Activated T-cell treated with anti-CD3 and anti-CD28 coated beads, Interleukin-2, amount 50 U/mL, for 48 hours (primary cell): ENCODE measurements at places on chromosomes 16 and 17.

DNA sequence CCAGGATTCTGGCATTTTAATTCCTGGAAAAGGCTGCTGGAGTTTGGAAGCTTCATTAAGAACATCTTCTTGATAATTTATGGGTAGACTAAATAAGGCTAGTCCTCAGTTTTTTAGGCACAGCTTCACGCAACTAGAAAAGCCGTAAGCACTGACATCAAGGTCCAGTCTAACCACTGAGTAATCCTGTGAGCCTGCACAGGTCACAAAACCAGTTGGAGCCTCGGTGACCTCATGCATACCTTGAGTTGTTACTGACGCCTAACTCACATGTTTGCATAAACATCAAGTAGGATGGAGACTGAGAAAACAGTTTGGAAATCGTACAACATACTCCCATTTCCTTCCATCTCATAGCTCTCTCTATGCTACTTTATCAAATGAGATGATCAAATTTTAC, 63.8 kb upstream of the RCVRN start:
- DNase-seq: no peak

- peak; percentile 60 for DNase-seq
Measured at GRCh38 chr17:39920218-39921210, 2.1 kb upstream of the GSDMB start.

DNA sequence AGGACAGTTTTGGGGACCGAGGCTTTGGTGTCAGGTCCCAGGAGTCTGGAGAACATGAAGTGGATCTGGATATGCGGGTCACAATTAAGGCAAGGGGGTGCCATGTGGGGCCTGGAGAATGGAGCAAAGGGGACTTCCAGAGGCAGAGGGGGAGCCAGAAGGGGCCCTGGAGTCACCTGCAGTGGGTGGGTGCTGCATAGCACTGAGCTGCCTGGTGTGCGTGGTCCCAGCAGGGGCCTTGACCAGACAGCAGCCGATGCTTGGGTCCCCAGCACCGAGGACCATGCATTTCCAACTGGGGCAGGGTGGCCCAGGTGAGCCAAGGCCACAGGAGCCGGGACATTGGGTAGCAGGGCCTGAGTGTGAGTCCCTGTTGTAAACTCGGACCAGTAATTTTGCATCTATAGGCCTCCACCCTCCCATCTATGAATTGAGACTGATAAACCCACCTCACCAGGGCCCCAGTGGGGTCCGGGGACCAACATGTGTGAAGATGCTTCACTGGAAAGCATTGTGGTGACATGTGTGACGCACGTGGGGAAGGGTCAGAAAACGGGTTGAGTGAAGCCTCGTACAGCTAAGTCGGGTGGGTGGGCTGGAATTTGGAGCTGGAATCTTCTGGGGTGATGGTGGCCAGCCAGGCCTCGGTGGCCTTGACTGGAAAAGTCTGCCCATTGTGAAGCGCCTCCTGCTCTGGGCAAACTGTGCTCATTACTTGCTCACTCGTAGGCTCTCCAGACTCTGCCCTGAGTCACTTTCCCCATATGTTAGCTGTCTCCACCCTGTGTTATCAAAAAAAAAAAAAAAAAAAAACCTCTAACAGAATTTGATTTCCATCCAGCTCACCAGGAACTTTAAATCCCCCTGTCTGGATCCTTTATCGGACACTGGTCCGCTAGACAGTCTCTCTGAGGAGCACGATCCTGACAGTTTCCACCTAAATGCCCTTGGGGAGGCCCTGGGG, 90.5 kb upstream of the ZNF469 start:
- DNase-seq: no peak

- DNase-seq: no peak
Measured at GRCh38 chr17:51154176-51154575, 817 bp downstream of the NME1 start.

- no peak for DNase-seq
Measured at GRCh38 chr16:68444056-68444657, 4.2 kb downstream of the SMPD3 start.

DNA sequence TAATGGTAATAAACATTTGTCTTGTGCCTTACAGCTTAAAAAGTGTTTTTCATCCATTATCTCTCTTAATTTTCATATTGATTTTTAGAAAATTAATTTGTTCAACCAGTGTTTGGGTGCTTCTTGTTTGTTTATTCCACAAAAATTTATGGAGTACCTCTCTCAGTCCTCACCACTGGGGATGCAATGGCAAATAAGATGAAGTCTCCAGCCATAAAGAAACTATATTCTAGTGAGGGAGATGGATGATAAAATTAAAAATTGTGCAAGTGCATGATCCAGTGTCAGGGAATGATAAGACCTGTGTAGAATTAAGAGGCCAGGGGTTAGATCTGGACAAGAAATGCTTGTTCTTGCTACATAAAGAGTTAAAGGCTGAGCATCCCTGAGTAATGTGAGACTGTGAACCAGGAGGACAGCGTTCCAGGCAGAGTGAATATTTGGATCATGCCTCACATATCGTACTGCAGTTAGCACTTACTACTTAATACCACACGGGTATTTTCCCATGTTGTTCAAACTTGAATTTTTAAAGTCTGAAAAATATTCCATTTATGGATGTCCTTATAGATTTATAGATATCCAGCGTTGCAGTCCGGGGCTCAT, 535.7 kb upstream of the HSBP1 start:
- DNase-seq: no peak
